ENCODE measurements at places on chromosomes 7 and 10.
A peak's percentile ranks its signal among the peaks of the same experiment; 100 is the strongest.

DNA sequence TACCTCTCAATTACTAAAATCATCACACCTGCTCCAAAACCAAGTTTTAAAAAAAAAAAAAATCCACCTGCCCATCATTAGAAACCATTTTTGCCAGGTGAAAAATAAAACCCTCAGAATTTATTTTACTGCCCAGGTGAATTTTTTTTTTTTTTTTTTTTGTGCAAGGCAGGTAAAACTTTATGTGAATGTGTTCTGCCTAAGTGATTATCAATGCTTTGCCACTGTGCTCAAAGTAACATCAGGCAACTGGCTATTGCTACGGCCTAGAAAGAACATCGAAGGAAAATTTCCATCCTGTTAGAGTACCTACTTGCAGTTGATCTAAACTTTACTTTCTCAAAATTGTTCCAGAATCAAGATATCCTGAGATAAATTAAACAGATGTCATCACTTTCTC, 512.1 kb downstream of the PARD3 start:
- no peak for DNase-seq

DNA sequence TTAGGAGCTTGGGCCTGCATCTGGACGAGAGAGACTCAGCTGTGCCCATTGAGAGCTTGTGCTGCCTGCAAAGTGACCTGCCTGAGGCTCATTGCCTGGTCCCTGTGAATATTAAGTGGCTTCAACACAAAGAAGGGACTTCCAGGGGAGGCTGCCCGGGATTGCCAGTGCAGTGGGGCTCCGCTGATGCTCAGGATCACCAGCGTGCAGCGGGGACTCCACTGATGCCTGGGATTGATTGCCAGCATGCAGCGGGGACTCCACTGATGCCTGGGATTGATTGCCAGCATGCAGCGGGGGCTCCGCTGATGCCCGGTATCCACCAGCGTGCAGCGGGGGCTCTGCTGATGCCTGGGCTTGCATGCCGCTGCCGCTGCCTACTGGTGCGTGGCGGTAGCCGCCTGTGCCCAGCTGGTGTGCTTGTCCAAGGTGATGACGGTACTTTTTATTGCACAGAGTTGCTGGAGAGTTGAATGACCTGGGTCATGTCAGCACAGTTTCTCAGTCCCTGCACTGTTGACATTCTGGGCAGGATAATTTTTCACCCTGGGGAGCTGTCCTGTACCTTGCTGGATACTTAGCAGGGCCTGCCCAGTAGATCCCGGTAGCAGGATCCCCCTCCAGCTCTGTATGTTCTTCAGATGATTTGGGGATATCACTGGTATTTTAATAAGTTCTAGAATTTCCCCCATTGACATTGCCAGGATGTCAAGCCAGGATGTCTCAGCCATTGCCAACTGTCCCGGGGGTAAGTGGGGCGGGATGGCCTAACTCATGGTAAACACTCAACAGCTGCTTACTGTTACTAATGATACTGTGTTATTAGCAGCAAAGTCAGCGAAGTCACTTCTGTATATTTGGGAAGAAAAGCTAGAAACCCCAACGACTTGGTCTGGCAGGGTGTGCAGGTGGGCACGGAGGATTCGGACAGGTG, 13.0 kb downstream of the DOCK1 start:
- DNase-seq = peak; percentile 27

DNA sequence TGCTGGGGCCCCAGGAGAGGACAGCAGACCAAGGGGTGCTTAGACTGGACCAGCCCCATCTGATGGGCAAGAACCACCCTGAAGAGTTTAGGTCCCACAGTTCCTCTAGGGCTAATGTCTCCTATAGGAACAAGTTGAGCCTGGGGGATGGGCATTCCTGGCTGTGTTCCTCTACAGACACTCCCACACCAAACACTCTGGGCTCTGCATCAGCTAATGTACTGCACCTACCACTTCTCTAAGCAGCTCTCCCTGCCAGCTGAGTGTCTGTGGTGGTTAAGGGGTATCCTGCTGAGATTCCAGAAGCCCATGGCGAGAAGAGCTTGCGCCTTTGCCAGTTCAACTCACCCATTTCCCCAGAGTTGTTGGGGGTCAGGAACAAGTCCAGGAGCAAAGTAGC, 284.1 kb upstream of the CSTF2T start:
- DNase-seq = no peak

GRCh38 chr10:14371581-14371980, 40.9 kb upstream of the FRMD4A start:
- no peak for DNase-seq
